ENCODE measurements at places on chromosomes 3 and 15.

GRCh38 chr3:157500232-157500631, 3.0 kb downstream of the VEPH1 start:
- no peak for DNase-seq

GRCh38 chr3:46406443-46406787, 451 bp downstream of the CCR5AS start:
- no peak for DNase-seq

- no peak for DNase-seq
Observed at GRCh38 chr3:46917257-46917656, 39.7 kb downstream of the PTH1R start.

GRCh38 chr3:242602-243355, 46.2 kb downstream of the CHL1 start:
- no peak for DNase-seq

DNA sequence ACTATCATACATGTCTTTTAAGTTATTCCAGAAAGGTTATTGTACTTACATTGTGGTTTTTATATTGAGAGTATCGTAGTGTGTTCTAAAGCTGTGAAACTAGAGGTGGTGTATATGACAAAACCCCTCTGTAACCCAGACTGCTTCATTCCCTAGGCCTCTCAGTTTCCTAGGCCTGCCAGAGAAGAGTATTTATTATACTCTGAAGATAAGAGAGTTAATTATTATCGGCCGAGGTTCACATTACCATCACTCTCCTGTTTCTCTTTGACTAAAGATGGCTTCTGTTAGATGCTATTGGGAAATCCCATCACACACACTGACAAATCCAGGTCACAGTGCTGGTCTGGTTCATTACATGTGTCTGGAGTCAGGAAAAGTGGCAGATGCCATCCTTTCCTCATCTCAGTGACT, 20.5 kb downstream of the EXOSC7 start:
- no peak for DNase-seq

DNA sequence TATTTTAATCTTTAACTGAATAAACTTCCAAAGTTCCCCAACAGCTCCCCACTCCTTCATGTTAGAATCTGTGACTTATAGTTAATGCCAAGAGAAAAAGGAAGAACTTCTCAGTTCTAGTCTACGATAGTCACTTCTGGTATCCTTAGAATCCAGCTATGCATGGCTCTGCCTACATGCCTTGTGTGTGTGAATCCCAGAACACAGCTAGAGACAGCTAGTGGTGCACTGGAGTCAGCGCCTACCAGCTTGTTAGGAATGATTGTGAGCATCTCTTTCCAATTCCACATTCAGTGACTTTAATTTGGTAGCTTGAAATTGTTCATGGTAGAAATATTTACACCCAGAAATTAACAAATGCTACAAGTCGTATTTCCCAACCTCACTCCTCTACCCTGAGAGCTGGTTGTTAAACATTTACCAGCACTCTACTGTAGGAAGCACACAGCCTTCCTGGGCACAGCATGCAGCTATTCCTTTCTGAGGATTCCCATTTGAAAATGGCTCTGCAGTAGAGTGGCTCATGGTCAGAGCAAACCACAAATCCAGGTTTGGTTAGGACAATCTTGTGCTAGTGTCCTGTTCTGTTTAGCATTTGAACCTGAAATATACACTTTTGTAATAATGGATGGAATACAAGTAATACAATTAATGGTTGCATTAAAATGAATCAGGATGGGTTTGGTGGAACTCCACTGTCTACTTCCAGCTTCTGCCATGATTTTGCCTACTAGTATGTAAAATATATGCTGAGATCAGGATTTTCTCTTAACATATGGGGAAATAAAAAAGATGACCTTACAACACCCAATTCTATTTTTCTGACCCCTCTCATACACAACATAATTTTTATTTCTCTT, 371.0 kb upstream of the GBE1 start:
- DNase-seq, result no peak

GRCh38 chr3:114567771-114568170, 273.9 kb downstream of the TIGIT start:
- no peak for DNase-seq

GRCh38 chr15:60590935-60591495, 112.1 kb upstream of the ICE2 start:
- DNase-seq, result peak; percentile 41

DNA sequence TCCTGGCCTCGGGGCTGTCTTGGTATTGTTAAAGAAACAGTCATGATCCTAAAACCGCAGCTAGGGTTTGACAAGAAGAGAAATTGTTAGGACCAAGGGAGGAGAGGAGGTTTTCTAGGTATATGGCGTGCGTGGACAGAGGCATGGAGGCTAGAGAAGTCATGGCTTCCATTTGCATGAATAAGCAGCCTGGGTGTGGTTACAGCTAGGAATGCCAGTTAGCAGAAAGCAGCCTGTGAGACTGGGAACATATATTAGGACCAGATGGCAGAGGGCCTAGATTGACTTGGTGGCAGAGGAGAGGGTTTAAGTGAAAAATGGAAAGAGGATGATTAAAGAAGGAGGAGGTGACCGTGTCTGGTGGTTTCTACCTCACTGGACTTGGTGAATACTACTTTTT, 573.6 kb upstream of the ARRDC4 start:
- no peak for DNase-seq

DNA sequence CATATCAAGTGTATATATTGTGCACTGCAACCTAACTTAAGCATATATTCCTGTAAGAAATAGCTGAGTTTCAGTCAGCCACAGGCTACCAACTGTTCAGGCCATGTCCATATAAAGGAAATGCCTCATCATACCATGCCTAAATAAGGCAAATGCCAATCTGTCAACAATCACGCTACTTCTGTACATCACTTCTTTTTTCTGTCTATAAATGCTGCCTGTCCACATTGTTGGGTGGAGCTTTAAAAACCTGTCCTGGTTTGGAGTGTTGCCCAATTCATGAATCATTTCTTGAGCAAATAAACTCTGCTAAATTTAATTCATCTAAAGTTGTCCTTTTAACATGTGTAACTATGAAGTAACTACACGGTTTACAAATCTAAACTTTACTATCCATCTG, 1091.9 kb downstream of the NSUN3 start:
- no peak for DNase-seq

Measured in CD4-positive, alpha-beta T cell treated with Interleukin-6 at 100 ng/mL for 8 hours (primary cell).